ENCODE measurements at places on chromosomes 5 and 9.

DNA sequence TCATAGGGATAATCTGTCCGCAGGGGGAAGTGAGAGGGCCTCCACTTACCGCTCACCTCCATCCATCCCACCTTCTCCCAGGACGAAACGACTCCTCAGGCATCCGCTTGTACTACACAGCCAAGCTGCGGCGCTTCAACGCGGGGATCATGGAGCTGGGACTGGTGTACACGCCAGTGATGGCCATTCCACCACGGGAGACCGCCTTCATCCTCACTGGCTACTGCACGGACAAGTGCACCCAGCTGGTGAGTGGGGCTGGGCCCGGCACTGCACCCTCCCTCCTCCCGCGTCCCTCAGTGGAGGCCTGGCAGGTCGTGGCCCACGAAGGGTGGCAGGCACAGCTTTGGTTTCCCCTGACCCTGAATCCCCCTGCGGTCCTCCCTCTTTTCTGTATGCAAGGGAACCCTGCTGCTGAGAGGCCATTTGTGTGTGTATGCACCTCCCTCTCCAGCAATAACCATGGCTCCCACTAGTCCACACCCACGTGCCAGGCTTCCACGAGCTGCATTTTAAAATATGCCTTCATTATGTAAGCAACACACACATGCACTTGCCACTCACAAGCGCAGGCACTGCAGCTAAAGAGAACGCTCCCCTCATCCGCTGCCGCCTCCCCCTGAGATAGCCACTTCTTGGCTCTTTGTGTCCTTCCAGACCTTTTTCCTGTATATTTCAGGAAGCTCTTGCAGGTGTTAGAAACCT, 11.8 kb downstream of the DBH start:
- no peak overlapping the region for H3K27ac ChIP-seq
- no peaks in the 10 kb centered on the region for H3K27me3 ChIP-seq
- DNase-seq: no peak
- no peaks in the 10 kb centered on the region for H3K4me1 ChIP-seq
- no peaks in the 10 kb centered on the region for H3K36me3 ChIP-seq

GRCh38 chr5:113909782-113910181, 396.3 kb downstream of the YTHDC2 start:
- H3K27ac ChIP-seq: no peak overlapping the region
- H3K4me3 ChIP-seq: no peak overlapping the region

GRCh38 chr9:121886759-121887485, 206.2 kb downstream of the TTLL11 start:
- no peak overlapping the region for H3K4me3 ChIP-seq
- H3K27ac ChIP-seq: no peak overlapping the region
- peaks cover 8% of the 10 kb centered on the region for H3K4me1 ChIP-seq
- H3K36me3 ChIP-seq: no peaks in the 10 kb centered on the region
- no peaks in the 10 kb centered on the region for H3K27me3 ChIP-seq
- DNase-seq: no peak

- no peaks in the 10 kb centered on the region for H3K4me1 ChIP-seq
- no peaks in the 10 kb centered on the region for H3K27me3 ChIP-seq
- H3K4me3 ChIP-seq: no peak overlapping the region
- H3K36me3 ChIP-seq: peaks cover 5% of the 10 kb centered on the region
- DNase-seq: no peak
Measured at GRCh38 chr9:107856633-107857032, 367.1 kb upstream of the KLF4 start.

- H3K4me1 ChIP-seq: no peaks in the 10 kb centered on the region
- H3K4me3 ChIP-seq: no peak overlapping the region
- no peak overlapping the region for H3K27ac ChIP-seq
- peaks cover 44% of the 10 kb centered on the region for H3K36me3 ChIP-seq
- no peaks in the 10 kb centered on the region for H3K27me3 ChIP-seq
- DNase-seq: no peak
Measured at GRCh38 chr5:151805414-151806223, 33.9 kb downstream of the G3BP1 start.

DNA sequence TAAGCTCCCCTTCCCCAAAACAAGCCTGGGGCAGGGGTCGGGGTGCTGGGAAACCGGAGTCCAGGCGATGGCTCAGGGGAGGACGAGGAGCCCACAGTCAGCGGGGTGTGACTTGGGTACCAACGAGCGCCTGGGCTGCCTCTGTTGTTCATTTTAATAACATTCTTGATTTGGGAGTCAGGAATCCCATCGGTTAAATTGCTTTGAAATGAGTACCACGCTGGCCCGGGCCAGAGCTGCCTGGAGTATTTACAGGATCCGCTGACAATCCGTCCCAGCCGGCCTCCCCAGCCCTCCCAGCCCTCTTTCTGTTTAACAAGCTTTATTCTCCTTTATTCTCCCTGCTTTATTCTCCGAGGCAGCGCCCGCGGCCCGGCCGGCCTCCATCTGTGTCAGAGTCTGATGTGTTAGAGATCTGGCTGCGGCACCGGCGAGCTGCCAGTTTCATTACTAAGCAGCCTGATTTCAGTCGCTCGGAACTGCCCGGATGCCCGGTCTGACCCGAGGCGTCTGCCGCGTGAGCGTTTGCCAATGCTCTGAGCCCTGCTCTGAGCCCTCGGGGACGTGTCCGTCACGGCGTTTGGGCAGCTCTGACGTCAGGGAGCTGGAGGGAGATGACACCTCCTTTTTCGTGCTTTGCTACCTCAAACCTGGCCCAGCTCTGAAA, 16.5 kb upstream of the QRFP start:
- no peaks in the 10 kb centered on the region for H3K4me1 ChIP-seq
- H3K27ac ChIP-seq: no peak overlapping the region
- no peaks in the 10 kb centered on the region for H3K36me3 ChIP-seq
- DNase-seq: no peak

DNA sequence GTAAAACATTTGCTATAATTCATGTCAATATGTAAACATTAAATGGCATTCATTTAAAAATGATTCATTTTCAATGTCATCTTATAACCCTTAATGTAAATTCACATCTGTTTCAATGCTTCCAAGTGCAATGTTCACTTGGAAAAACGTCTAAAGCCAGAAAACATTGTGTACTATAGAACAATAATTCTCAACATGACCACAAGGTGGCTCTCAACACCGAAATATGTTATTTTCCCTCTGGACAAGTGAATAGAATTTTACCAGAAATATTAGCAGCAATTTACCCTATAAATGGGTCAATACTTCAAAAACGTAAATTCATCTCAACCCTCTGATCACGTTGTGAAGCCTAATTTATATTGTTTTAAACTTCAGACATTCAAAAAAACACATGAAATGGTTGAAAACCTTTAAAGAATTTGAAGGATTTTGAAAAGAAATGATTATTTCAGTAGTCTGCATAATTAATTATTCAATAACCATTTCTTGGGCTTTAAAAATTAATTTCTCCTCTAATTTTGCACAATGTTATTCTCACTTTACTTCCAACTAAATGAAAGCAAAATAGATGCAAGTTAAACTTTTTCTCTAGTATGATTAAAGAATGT, 11.0 kb downstream of the CDH10 start:
- H3K4me1 ChIP-seq: peaks cover 3% of the 10 kb centered on the region
- no peak overlapping the region for H3K27ac ChIP-seq
- DNase-seq: no peak
- H3K4me3 ChIP-seq: no peak overlapping the region

Data from H9 (cell line).